ENCODE measurements at places on chromosomes 7 and 10.

DNA sequence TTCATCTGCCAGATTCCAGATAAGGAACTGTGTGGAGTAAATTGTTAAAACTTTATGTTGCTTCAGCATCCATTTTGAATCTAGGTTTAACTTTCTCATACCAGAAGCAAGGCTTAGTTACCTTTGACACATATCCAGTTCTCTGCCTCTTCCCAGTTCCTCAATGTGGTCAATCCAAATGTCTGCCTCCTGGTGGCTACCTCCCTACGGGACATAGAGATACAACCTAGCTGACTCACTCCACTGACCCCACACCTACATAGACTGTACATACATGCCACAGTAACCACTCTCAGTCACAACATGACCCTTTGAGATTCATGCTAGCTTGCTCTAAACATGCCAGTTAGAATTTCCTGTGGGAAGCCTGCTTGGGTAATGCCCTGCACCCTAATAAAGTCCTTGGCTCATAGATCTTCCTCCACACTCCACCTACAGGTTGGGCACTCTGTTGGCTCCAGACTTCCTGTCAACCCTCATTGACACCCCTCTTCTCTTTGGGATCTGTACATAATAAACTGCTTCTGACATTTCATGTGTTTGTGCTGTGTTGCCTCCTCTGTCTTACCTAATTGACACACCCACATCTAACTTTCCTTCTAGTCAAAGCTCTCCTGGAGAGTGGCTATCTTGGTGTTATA is 278.1 kb downstream of the HTR7 start:
- no peak for DNase-seq

- no peak for DNase-seq
Observed at GRCh38 chr10:120734483-120735078, 116.6 kb upstream of the WDR11 start.

DNA sequence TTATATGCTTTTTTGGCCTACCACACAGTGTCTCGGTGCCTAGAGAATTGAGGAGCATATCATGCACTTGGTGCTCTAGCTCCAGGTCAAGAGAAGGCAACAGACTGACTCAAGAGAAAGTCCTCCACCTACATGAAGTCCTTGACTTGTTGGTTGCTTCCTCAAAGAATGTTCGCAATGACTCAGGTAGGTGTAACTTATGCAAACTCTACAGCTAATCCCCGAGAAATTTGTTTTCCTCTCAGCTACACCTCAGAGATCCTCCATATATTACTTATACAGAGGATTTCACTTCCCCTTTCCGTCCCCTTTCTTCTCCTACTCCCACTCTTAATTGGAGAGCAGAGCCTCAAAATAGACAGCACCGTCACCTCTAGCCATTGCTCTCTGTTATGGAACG is 1013.1 kb downstream of the KCNMA1 start:
- DNase-seq: no peak

- no peak for DNase-seq
Observed at GRCh38 chr7:133203490-133203889, 49.4 kb upstream of the EXOC4 start.

GRCh38 chr7:99383203-99383602 is 8.7 kb downstream of the ARPC1B start:
- DNase-seq: no peak

- no peak for DNase-seq
Observed at GRCh38 chr10:35795131-35795824, 153.2 kb upstream of the FZD8 start.

DNA sequence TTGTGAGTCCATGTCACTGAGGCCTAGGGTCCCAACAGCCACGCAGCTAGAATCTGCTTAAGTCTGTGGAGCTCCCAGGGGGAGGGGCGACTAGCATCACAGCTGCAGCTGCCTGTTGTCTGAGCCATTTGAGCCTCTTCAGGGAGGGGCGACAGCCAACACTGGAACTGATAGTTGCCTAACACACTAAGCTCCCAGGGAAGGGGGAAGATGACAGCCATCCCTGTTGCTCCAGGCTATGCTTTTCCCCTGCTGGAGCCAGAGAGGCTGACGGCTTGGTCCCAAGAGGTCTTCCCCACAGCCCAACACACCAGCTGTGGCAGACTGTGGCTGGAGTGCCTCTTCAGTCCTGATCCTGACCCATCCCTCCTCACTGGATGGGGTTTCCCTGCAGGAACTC is 817.5 kb downstream of the NXPH1 start:
- no peak for DNase-seq

GRCh38 chr7:106678795-106679152 is 17.8 kb upstream of the CCDC71L start:
- DNase-seq: no peak

- DNase-seq: no peak
Observed at GRCh38 chr10:59700709-59701108, 8.9 kb downstream of the SLC16A9 start.

GRCh38 chr7:36526863-36527548 is 137.3 kb downstream of the ANLN start:
- no peak for DNase-seq

- no peak for DNase-seq
Observed at GRCh38 chr7:116150588-116150987, 59.8 kb upstream of the TES start.

DNA sequence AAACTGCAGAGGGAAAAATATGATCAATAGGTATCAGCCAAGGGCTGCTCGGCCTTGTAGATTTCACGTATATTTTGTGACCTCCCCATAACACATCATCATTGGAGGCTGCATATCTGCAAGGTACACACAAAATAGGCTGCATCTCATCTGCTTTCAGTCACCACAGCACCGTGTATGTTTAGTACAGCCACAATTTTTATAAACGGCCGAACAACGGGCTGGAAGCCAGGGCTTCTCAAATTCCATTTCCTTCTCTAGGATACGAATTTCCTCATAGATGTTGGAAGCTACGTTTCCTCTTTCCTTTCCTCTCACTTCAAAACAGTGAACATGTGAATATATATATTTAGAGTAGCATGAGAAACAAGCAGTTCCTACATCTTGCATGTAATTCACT is 20.2 kb upstream of the FOXK1 start:
- DNase-seq: no peak

- no peak for DNase-seq
Observed at GRCh38 chr10:55369670-55370420, 568.8 kb upstream of the PCDH15 start.

DNA sequence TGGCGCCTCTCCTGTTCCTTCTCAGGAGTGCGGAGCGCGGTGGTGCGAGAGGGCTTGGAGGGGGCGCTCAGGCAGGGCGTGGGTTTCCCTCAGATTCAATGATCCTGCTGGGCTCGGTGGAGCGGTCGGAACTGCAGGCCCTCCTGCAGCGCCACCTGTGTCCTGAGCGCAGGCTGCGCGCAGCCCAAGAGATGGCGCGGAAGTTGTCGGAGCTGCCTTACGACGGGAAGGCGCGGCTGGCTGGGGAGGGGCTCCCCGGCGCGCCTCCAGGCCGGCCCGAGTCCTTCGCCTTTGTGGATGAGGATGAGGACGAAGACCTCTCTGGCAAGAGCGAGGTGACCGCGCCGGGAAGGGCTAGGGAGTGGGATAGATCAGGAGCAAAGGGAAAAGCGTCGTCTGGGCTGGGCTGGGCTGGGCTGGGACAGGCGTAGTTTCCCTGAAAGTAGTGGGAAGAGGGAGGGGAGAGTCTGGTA is 17.0 kb downstream of the FAM131B start:
- no peak for DNase-seq

DNA sequence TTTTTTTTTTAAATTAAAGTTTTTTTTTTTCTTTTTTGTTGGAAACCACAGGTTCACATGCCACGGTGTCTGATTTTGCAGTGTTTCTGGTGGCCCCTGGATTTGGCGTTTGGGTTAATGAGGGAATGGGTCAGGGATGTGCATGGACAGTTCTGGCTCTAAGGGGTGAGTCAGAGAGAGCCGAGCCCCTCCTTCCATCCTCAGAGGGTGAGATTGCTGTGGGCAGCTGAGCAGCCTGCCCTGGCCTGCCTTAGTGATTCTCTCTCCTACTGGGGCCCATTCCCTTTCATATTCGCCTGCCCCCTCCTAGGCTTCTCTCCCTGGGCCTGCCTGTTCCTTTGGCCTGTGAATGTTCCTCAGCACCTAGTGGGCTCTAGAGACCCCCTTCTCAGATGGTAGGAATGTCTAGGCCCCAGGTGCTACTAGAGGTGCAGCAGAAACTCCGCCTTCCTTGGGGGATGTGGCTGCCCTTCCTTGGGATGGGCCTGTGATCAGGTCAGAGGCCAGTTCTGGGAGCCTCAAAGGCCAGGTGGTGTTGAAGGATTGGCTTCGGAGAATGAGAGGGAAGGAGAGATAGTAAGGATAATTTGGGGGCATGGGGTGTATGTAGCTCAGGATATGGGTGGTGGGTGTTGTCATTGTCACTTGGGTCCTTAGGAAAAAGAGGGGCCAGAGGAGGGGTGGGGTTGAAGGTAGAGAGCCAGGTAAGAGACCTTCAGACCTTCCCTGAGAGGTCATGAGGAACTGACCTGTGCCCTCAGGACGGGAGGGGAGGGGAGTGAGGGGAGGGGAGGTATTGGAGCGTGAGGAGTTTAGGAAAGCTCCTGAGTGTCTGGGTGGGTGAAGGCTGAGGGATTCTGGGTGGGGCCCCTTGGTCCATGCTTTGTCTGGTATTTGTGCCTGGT is 19.8 kb downstream of the TSPAN14 start:
- no peak for DNase-seq

DNA sequence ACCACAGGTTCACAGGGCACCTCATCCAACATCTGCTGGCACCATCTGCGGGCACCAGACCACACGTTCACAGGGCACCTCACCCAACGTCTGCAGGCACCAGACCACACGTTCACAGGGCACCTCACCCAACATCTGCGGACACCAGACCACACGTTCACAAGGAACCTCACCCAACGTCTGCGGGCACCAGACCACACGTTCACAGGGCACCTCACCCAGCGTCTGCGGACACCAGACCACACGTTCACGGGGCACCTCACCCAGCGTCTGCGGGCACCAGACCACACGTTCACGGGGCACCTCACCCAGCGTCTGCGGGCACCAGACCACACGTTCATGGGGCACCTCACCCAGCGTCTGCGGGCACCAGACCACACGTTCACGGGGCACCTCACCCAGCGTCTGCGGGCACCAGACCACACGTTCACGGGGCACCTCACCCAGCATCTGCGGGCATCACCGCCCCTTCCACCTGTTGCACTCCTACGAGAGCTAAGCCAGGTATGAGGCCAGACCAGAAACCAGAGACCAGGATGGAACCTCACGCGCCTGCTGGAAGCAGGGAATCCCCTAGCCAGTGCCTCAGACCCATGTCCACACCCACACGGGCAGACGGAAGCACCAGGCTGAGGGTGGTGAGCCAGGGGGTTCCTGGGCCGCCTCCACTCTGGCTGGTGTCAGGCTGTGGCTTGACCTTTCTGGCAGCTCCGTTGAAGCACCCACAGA is 182.8 kb downstream of the MAD1L1 start:
- DNase-seq: no peak

GRCh38 chr7:70849580-70850235 is 282.2 kb upstream of the GALNT17 start:
- DNase-seq: no peak

DNA sequence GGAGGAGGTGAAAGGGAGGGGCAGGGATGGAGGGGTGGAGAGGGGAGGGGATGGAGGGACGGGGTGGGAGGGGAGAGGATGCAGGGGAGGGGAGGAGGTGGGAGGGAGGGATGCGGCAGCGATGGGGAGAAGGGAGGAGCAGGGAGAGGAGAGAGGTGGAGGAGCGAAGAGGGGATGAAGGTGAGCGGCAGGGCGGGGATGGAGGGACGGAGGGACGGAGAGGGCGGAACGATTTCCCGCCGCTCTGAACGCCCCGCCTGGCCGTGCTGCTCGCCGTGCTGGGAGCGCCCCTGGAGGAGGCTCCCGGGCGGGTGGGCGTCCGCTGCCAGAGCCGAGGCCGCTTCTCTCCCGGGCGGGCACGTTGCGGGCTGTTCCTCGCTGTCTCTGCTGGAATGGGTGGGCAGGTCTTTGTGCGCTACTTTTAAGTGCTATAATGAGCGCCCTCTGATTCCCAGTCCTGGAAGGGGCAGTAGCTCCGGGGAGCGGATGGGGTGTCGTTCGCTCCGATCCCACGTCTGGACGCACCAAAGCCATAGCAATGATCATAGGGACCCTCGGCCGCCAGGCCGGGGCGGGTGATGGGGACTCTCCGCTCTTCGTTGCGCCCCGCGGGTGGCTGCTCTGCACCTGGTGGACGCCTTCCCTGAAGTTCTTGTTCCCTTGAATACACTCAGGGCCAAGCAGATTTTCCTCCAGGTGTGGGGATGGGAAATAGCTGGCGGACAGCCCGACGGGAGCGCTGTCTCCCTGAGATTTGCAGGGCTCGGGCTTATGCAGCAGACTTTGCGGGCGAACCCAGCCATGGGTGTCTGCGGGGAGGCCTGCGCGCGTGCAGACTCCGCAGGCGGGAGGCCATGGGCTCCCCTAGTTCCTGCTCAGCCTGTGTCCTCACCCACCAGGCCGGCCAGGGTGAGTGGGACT is 81.1 kb upstream of the CPXM2 start:
- no peak for DNase-seq

DNA sequence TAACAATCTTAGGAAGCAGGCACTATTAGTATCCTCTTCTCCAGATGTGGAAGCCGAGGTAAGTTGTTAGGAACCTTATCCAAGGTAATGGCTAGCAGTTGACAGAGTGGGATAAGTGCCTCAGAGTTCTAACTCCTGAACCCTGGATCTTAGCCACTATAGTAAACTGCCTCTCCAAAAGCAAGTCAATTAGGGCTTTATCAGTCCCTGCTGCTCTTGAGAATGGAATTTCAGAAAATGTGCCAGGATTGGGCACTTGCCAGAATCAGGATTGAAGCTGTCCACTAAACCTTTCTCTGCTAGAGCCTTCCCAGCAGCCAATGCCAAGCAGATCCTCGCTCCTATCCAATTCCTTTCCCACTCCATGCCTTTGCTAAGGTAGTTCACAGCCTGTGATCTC is 777.5 kb upstream of the POM121L12 start:
- no peak for DNase-seq

- DNase-seq: no peak
Observed at GRCh38 chr10:52440612-52441285, 126.7 kb downstream of the DKK1 start.

Measured in C1 segment of cervical spinal cord (tissue), 14 donors.